ENCODE measurements at places on chromosomes 11 and 22. TPM values are rescaled to one million over a fixed set of nuclear protein-coding genes. Genes with fewer than 3 reads are reported as not detected.

Gene JAM3
- 28.0 TPM for total RNA-seq

Gene OR52M1
- total RNA-seq = not detected

Gene SCN4B
- 0.41 TPM for total RNA-seq

Gene KREMEN1
- total RNA-seq = 7.1 TPM

Gene TMPRSS5
- 0.07 TPM for total RNA-seq

Gene MMP1
- total RNA-seq = 3.7 TPM

Gene TSSC4
- total RNA-seq = 73.2 TPM

Gene CCDC117
- total RNA-seq = 14.1 TPM

Gene ZP1
- not detected for total RNA-seq

Gene MUC5AC
- total RNA-seq = not detected

Gene POTEH
- not detected for total RNA-seq

Gene PYGM
- total RNA-seq = 0.27 TPM

Gene RBM4
- 168 TPM for total RNA-seq

Gene IL18
- total RNA-seq = 15.5 TPM

Gene NAALADL1
- total RNA-seq = 21.7 TPM

Gene KCNK4
- not detected for total RNA-seq

Gene PDGFD
- total RNA-seq = 3.5 TPM

Gene ZDHHC24
- total RNA-seq = 22.0 TPM

Gene PANX3
- not detected for total RNA-seq

Gene OR8G5
- not detected for total RNA-seq

Gene FOLR1
- total RNA-seq = 1.7 TPM

Gene NXPE4
- total RNA-seq = not detected

Gene KIF18A
- 1.9 TPM for total RNA-seq

Gene DCHS1
- total RNA-seq = 15.5 TPM

Gene KIAA1671
- total RNA-seq = 32.3 TPM

Gene SEPTIN3
- total RNA-seq = 1.9 TPM

Gene SHANK3
- total RNA-seq = 6.0 TPM

Gene OR52H1
- 0.75 TPM for total RNA-seq

Gene KDM4D
- total RNA-seq = 2.7 TPM

Gene NXPE2
- total RNA-seq = not detected

Gene RIMBP3B
- total RNA-seq = 0.07 TPM

Gene BACE1
- 13.6 TPM for total RNA-seq

Gene CEP126
- total RNA-seq = 0.82 TPM

Gene JAML
- total RNA-seq = not detected

Gene LRP4
- total RNA-seq = 9.9 TPM

Gene CARD18
- total RNA-seq = not detected

Gene ENTHD1
- total RNA-seq = not detected

Gene SELENOO
- 12.0 TPM for total RNA-seq

Gene OR4A16
- total RNA-seq = not detected

Gene CALCA
- 6.0 TPM for total RNA-seq

Gene PIWIL4
- total RNA-seq = 1.8 TPM

Gene HYOU1
- total RNA-seq = 303 TPM

Gene OR2AT4
- not detected for total RNA-seq

Gene MMP10
- total RNA-seq = 8.7 TPM

Gene RTN4RL2
- total RNA-seq = 0.48 TPM

Gene MRGPRX4
- not detected for total RNA-seq

Gene RAB36
- total RNA-seq = 5.7 TPM

Gene WEE1
- total RNA-seq = 62.5 TPM

Gene SLC43A3
- 108 TPM for total RNA-seq

Gene OR8G1
- not detected for total RNA-seq

Gene RIN1
- total RNA-seq = 3.8 TPM
